ENCODE measurements at places on chromosomes 7 and 10.

DNA sequence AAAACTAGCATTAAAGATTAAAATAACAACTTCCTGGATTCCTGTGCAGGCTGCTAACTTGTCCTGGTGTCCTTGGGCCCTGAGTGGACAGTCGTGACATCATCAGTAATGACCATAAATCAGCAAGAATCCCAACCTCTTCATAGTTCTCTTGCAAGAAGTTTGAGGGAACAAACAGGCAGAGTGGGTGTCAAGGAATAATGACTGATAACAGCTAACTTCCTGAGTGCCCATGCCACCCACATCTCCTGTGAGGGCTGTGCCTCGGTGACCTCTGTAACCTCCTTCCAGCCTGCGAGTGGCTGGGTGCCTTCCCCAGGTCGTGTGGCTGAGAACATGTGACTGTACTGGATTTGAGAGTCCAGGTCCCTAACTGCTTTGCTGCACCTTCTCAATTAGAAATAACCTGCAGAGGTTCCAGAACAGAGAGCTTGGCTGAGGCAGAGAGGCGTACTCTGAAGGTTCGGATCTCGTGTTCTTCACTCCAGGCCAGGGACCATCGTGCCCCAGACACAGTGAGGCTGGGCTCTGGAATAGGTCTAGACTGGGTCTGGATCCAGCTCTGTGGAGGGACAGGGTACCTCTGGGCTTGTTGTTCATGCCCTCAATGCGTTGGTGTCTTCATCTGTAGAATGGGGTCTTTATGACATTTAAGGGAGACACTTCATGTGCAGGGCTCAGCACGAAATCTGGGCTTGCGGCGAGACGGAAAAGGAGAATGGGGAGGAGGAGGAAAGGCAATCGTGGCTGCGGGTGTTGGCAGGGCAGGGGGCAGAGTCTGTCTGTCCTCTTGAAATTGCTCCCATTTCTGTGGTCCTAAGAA, 313.1 kb upstream of the ZNF32 start:
- no peak for DNase-seq

- DNase-seq = no peak
Measured at GRCh38 chr7:27162561-27163287, 2.6 kb downstream of the HOXA9 start.

- DNase-seq = no peak
Measured at GRCh38 chr10:62870866-62871265, 54.7 kb upstream of the EGR2 start.

- no peak for DNase-seq
Measured at GRCh38 chr10:12940791-12941190, 60.7 kb downstream of the CCDC3 start.

GRCh38 chr7:50970092-50970491, 187.4 kb upstream of the GRB10 start:
- DNase-seq = no peak

DNA sequence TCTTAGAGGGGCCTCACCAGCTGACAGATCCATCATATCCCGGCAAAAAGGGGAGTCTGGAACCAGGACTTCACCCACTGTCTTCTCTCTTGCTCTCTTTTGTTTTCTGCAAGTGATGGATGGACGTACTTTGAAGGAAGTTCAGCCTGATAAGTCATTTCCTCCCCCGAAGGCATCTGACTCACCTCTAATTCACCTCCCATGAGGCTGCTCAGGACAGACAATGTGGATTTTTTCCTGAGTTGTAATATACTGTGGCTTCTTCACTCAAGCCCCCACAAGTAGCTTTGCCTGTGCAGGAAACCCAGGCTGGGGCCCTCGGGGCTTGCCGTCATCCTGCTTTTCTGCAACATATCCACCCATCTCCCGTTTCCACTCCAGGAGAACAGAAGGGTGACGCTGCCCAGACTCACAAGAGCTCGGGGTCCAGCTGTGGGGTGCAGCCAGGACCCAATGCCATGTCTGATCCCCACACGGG, 70.4 kb downstream of the ASB13 start:
- DNase-seq = no peak

DNA sequence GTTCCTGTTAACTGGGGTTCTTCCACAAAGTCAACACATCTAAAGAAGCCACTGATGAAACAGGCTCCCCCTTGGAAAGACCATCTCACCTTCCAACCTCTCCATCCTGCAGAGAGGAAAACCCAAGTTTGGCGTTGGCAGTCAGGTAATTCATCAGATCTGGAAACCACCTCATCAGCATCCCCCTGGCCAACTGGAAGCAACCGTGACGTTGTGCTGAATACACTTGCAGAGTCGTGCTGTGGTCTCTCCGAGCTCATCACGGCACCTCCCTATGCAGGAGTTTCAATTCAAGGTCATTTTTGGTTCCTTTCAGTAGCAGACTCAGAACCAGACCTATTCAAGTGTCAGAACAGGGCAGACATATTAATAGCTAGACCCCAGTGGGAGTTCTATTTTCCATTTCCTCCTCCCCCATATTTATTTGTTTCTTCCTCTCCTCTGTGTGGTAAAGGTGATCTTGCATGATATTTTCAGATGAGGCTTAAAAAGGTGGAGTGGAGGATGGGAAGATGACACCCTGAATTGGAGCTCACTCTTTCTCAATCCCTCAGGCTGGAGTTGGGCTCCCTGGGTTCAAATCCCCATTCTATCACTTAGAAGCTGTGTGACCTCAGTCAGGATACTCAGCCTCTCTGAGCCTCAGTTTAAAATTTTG, 149.1 kb upstream of the ADO start:
- DNase-seq = no peak

DNA sequence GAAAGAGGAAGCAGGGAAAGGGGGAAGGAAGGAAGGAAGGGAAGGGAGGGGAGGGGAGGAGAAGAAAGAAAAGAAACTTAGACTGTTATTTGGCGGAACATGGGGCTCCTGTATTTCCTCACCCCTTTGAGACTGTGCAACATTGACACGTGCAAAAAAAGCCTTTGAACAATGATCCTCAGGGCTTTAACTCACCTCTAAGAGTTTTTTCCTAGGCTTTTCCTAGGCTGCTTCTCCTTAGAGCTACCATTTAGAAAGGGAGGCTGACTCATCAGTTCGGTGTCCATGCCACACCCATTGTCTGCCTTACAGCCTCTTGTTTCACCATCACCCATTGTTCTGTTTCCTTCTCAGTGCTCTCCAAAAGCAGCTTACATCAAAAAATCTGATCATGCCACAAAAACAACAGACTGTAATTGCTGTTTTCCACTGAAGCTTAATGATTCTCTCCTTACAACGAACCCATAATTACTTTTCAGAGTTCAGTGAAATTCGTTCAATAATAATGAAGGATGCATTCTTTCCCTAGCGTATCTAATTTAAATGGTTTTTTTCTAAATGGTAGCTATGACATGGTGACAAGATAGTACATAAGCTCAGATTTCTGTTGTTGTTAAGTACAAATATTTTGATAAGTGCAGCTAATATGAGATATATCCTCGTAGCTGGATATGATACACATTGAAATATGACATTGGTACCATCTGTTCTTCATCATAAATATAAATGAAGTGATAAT, 90.8 kb downstream of the PRLHR start:
- no peak for DNase-seq

DNA sequence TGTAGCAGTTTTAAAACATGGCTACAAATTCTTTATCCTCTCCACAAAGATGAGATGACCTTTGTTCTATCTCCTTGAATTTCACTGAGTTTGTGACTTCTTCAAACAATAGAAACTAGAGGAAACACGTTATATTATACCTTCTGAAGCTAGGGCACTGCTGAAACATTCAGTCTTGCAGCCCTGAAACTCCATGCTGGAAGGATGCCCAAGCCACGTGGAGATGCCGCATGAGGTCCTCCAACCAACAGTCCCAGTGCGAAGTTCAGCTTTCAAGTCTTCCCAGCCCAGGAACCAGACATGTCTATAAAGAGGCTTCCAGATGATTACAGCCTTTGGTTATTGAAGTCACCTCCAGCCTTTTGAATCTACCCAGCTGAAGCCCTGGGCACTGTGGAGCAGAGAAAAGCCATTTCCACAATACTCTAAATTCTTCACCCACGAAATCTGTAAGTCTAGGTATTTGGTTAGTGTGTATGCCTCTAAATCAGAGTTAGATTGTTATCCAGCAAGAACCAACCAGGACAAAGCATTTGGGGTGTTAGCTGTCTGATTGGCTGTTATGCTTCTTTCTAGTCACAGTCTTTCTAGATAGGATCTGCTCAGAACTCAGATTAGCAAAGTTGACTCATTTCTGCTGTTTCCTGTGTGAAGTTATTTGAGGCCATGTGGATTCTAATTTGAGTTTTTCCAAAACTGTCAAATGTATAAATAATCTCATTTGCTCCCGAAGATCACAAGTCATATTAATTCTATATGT, 186.5 kb upstream of the TMEM72 start:
- DNase-seq = no peak
